ENCODE measurements at places on chromosomes 12 and 14.

DNA sequence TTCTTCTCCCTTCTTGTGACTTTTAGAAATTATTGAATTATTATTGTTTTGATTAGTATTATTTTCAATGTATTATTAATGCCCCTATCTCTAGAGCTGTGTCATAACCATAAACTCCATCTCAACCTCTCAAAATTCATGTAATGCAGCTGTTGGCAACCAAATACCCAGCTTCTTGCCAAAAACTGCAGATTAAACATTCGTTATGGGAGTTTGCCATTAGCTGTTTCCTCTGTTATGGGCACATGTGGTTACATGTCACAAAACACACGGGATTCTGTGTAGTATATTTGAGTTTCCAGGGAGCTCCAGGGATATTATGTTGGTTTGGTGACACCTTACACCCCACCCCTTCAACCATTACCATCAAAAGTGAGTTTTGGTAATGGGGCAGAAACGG, 2.8 kb upstream of the ALX1 start:
- DNase-seq, result no peak

DNA sequence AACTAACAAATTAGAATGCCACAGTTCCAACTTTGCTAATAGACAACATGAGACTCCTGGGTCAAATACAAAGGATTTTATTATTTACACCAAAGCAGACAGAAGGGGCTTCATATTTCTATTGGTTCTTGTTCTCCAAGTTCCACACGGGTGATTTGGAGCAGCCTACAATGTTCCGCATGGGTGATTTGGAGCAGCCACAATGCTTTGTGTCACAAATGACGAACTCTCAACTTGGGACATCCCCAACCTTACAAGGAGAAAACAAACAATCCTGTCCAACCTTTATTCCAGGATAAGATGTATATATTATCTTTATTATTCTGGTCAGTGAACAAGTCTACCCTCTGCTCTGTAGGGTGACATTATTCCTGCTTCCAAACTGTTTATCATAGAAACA, 694.3 kb upstream of the MGAT4C start:
- DNase-seq, result no peak

GRCh38 chr12:110253176-110253575, 27.9 kb upstream of the ATP2A2 start:
- DNase-seq, result no peak

- DNase-seq, result no peak
These were observed 7.2 kb downstream of the EEA1 start for GRCh38 chr12:92921877-92922276.

GRCh38 chr12:103560604-103561101, 26.4 kb upstream of the STAB2 start:
- DNase-seq, result no peak

DNA sequence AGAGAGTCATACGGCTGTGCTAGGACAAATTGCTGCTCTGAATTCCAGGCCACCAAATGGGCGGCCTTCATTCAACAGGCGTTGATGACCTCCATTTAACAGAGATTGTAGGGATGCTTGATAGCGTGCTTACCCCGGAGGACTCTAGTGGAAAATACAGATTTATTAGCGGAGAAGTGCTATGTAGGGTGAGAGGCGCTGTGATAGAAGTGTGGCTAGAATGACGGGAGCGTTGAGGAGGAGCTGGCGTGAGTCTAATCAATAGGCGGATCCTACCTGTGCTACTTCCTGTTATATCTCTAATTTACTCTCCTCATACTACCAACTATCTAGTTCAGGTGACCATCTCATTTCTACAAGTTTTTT, 668 bp downstream of the MRPS35 start:
- peak; percentile 19 for DNase-seq

DNA sequence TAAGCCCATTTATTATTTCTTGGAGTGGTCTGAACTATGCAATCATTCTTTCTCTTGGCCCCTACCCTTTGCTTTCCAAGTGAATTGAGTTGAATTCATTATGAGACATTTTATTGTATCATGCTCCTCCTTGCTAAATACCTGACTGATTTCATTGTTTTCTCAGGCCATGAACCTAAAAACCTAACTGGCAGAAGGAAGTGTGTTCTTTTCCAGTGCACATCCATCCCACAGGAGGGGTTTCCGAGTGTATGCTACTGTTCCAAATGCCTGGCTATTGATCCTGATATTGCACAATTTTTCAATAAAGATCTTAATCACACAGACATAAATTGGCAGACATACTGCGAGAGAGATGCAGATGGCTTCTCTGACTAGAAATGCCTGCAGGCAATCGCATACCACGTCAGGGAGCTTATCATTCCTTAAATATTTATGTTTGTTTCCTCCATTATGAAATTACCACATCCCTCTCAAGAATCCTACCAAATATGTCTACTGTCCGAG, 162.2 kb upstream of the EGLN3 start:
- no peak for DNase-seq

- DNase-seq, result no peak
These were observed 25.2 kb downstream of the SINHCAF start for GRCh38 chr12:31300783-31301182.

DNA sequence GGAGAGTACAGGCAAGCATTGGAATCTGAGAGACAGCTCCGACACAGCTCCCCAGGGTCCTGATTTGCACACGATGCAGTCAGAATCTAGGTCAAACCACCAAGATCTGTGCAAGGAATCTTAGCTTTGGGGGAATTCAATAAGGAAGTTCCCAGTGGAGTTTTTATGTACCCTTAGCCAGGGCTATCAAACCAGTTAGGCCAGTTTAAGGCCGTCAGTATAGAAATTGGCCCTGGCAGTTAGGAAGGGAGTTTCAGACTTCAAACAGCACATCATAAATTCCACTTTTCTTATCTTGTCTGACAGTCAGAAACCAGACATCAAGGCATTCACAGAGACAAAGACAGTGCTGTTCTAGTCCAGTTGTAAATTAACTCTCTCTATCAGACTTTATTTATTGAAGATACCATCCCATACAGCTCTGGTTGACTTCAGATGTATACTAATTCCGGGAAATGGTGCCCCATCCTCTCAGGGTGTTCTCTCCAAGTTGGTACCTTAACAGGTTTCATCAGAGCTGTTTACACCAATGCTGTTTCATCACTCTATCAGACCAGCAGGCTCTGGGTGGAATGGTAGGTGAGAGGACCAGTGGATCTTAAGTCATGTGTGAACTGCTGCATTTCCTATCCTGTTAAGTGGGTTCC, 157.5 kb upstream of the ATF7IP start:
- DNase-seq, result no peak

DNA sequence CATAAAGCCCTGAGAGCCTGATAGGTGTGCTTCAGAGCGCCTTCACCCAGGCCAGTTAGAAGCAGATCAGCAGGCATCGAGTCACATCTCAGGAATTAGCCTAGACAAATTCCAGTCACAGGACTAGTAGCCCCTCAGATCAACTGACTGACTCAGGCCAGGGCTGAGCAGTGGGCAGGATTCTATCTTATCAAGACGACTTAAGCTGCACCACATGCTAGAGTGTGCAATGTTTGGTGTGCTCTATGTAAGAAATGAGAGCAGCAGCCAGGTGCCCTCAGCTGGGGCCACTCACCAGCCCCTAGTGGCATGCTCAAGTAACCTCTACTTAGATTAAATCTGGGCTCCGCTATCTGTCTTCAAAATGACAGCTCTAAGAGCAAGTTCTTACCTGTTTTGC, 19.7 kb upstream of the NGB start:
- DNase-seq, result no peak

- DNase-seq, result no peak
These were observed 76.8 kb downstream of the NINJ2 start for GRCh38 chr12:586318-587071.

DNA sequence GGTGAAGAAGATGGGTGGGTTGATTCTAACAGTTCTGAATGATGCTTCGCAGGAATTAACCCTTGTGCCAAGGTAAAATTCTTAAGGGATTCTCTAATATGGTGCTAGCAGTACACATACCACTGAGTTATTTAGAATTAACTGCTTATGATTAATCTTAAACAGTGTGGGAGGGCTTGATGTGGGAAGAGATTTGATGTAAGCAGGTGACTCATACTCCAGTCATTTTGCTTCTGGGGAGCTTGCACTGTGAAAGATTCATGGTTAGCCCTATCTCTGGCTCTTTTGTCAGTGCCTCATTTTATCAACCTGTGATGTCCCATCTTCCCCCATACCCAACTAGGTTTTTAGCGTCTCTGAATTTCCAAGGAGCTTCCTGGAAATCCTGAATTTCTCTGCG, 83.8 kb downstream of the NRXN3 start:
- no peak for DNase-seq

GRCh38 chr12:6612652-6613014, 5.5 kb upstream of the CHD4 start:
- DNase-seq, result no peak

- DNase-seq, result no peak
These were observed 9.9 kb downstream of the CCDC175 start for GRCh38 chr14:59566725-59567124.

GRCh38 chr14:77026930-77027537, 1.5 kb downstream of the IRF2BPL start:
- DNase-seq, result peak; percentile 62

DNA sequence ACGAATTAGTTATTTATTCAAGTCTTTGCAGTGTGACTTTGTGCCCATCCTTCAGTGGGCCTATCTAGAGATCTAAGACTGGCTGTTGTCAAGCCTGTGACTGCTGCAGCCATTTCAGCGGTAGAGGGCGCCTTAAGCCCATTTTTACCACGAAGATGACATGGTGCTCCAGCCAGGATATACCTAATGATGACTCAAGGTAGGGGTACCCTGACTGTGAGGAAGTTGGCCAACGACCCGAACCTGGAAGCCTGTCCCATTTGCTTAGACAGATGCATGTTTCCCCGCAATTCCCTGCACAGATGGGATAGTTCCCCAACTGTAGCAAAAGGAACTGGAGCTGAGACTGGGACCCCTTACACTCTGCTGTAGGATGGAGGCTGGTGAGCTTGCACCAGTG, 41.3 kb downstream of the RAB3IP start:
- no peak for DNase-seq

GRCh38 chr14:105490572-105491365, at the start of gene TEDC1:
TEDC1 (plus strand) TSS chr14:105491246; CDS start chr14:105491376, 130 bp downstream.
- DNase-seq, result peak; percentile 97

DNA sequence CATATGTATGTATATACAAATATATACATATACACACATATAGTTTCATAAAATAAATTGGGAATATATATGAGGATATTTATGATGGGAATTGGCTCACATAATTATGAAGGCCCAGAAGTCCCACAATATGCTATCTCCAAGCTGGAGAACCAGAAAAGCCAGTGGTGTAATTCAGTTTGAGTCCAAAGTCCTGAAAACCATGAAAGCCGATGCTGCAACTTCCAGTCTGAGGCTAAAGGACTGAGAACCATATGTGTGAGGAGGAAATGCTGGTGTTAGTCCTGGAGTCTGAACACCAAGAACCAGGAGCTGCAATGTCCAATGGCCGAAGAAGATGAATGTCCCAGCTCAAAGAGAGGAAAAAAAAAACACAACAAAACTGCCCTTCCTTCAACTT, 65.5 kb upstream of the PRKD1 start:
- DNase-seq, result no peak
